ENCODE measurements at places on chromosomes 2 and 18.

DNA sequence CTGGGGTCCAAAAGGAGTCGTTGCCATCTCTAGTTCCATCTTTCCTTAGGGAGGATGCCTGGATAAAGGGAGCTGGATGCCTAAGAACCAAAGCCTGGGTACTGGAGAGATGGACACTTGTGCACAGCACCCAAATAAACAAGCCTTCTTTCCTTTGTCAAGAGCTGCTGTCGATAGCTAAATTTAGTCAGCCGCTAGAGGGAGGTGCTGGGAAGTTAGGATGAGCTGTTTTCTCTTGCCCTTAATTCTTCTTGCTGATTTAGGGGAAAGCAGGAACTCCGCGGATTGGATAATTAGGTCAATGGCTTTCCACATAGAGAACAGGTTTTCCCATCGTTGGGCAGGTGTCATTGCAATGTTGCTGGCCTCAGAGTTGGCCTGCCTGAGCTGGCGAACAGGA lies 30.9 kb upstream of the SERPINB12 start:
- DNase-seq, result no peak

DNA sequence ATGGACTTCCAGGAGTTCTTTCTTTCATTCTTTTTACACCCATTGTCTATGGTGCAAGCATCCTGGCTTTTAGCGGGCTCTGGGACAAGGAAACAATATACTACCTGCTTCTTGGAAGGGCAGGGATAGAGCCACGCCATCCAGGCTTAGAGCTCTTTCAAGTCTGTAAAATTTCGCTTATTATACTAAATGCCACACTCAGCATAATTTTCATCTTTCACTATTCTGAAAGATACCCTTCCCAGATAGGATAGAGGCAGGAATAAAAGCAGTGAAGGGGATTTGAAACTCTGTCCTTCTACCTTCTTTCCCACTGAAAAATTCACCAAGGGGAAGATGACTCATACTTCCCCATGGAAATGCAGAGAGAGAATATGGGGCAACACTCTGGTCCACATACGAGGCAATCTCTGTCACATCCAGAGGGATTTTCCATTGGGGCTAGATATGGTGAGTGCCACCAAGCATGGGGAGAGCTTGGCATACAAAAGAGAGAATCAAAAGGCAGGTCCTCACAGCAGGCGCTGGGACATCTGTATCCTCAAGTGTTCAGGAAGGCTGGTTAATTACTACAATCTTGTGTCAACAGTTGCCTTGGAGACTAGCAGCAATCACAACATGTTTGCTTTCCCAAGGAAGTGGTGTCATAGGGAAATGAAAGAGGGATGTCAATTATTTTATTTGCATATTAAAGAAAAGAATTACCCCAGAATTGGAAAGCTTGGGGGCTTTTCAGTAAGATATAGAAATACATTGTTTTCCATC lies 127.6 kb downstream of the TDRD15 start:
- DNase-seq, result no peak

DNA sequence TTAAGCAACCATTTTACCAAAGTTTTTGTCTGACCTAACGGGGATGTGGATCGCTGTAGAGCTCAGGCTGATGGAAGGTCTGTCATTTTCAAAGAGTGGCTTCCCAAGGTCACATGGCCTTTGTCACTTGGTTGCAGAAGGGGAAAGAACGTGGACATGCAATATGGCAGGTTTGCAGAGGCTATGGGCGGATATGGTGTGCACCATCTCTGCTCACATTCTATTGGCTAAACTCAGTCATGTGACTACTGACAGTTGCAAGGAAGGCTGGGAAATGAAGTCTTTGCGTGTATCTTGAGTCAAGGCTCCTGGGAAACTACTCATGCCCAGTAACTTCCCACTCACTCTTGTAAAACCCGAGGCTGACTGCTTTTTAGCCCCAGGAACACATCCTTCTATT lies 96.8 kb downstream of the ST6GAL2 start:
- no peak for DNase-seq

- no peak for DNase-seq
Measured at GRCh38 chr18:24875286-24875685, 414.8 kb downstream of the HRH4 start.
